ENCODE measurements at places on chromosomes 4 and X. TPM values are rescaled to one million over a fixed set of nuclear protein-coding genes. Genes with fewer than 3 reads are reported as not detected.

- DNase-seq, result no peak
Measured at GRCh38 chr4:14315129-14315528, 687.2 kb upstream of the CPEB2 start.

DNA sequence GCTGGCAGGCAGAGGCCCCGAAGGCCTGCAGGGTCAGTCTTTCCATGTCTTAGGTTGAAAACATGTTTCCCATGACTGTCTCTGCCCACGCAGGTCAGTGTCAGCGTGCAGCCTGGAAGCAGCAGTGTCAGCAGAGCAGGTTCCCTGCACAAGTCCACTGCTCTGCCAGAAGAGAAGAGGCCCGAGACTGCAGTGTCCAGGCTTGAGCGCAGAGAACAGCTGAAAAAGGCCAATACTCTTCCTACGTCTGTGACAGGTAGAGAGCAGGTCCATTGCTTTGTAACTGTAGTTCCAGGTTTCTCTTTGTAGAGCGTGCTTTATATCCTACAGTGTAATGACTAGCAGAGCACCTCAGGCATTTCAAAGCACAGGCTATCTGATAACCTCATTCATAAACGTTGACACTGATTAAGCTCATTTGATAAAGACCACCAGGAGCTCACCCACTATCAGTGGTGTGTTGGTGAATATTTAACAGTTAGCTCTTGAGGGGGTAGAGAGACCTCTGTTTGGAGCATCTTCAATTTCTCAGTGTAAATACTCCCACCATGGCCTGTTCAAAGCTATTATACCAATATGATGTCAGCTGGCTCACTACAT is 63.2 kb downstream of the AASDH start:
- no peak for DNase-seq

- no peak for DNase-seq
Measured at GRCh38 chrX:41781500-41781899, 57.5 kb downstream of the GPR82 start.

- DNase-seq, result no peak
Measured at GRCh38 chrX:42459735-42460134, 318.2 kb downstream of the PPP1R2C start.

DNA sequence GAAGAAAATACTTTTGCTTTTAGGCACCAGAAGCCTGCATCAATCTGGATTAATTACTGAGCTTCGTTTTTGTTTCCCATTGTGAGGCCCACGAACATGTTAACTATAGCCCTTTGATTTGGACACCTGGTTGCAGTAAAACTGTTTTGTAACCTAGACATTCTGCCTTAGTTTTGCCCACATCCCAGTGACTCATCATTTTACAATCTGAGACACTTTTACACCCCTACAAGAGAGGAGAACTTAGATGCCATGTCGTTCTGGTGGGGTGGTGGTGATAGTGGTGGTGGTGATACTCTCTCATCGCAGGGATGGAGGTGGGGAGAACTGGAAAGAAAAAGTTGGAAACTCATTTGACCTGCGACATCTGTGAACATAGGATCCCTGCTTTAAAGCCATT is 1257.2 kb downstream of the ADGRL3 start:
- no peak for DNase-seq

DNA sequence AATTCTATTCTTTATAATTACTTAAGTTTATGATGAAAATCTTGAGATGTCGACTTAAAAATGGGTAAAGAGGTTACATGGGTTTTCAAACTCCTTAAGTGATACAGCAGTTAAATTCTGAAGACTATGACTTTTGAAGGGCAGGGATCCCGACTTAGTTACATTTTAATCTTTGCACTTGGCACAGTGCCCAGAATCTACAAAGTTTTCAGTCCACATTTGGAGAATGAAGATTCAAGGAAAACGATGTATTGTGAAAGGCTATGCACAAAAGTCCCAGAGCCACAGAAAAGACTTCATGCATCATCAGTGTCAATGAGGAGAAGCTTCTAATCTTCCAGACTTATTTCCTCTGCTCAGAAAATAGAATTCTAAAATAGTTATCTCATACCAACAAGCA is 36.3 kb upstream of the GRPR start:
- no peak for DNase-seq

TTC29 gene
- not detected for total RNA-seq

MAGEC1 gene
- not detected for total RNA-seq

ATP6AP2 gene
- total RNA-seq, result 112 TPM

KLKB1 gene
- not detected for total RNA-seq

UCP1 gene
- not detected for total RNA-seq
